ENCODE measurements at places on chromosomes 7 and 10.

GRCh38 chr10:67259319-67259929, 333.6 kb downstream of the LRRTM3 start:
- DNase-seq = no peak

GRCh38 chr10:5752301-5752871, 60.8 kb downstream of the GDI2 start:
- no peak for DNase-seq

DNA sequence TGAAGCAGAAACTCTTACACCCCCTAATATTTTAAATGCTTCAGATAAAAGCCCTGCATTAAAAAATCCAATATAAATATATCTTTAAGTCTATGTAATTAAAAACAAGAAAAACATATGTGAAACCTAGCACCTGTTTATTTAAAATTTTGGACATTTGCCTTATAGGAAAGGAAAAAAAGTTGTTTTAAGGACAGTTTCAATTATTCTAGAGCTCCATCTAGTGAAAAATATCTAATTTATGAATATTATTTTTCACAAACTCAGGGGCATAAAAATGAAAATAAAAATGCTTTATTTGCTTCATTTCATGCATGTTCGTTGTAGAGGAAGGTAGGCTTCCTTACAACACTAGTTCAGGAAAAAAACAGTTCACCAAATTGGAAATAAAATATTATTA, 26.1 kb downstream of the ENKUR start:
- DNase-seq = no peak

DNA sequence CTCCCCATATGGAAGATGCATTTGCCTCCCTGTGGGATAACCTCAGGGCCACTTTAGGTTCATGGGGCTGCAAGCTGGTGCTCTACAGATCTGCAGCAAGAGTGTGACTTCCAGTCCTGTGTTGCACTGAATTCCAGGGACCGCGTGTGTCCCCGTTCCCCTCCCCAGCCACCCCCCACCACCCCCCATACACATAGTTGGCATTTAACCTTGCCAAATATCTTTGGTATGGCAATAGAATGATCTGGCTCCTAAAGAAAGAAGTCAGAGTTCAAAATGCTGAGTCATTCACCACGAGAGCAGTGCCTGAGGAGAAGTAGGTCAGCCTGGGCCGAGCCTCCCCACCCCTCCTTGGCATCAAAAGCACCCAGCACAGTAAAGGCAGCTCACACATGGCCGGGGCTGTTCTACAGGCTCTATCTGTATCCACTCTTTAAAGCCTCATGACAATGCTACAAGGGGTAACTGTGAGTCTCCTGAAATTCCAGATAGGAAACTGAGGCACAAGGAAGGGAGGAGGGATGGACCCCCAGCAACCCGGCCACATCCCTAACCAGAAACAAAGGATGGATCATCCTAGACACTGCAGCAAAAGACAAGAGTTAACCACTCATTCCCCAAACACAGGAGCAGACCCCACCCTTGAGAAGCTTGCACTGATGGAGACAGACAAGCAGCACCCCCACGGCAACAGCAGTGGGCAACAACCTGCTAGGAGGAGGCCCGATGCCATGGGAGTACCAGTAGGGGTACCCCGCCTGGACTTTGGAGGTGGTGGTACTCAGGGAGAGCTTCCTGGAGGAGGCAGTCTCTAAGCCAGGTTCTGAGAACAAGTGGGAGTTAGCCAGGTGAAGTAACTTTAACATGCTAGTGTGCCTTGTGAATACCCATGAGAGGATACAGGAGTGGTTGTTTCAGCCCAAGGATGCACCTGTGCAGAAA, 70.3 kb upstream of the NANOS1 start:
- no peak for DNase-seq

GRCh38 chr7:74306730-74307469, 17.7 kb downstream of the CLIP2 start:
- no peak for DNase-seq

DNA sequence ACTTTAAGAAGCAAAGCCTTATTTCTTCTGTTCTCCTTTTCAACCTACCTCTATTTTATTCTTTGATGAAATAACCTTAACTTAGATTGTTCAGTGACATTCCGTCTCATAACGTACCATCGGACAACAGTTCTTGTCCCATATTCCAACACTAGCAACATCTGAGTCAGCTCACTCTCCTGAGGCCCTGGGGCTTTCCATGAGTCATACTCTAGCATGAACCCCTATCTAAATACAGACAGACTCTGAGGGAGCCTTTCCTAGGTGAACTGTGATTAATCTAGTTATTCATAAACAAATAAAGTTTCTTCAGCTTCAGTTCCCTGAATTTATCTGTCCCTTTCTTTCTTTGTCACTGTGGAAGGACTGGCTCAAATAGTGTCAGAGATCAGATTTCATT, 168.7 kb upstream of the LYZL1 start:
- no peak for DNase-seq

DNA sequence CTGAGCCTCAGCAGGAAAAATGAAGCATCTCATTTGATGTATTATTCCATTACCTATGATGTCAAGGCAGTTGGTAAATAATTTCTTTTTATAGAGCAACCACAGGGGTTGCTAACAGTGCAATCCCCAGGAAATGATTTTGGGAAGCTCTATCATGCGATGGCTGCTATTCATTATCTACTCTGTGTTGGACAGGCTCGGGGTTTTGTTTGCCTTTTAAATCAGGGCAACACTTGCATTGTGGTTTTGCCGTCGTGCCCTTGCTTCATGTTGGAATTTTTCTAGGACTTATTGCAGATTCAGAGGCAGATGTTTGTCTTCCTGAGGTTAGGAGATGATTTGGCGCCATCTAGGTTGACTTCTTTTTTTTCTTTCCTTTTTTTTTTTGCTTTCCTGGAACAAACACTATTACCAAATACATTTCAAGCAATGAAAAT, 128.4 kb downstream of the BICC1 start:
- DNase-seq = no peak

GRCh38 chr7:33636359-33636758, 269.0 kb upstream of the BMPER start:
- DNase-seq = no peak

- DNase-seq = no peak
Observed at GRCh38 chr10:48507494-48507893, 97.4 kb downstream of the ARHGAP22 start.

GRCh38 chr7:51634025-51634424, 317.4 kb upstream of the COBL start:
- DNase-seq = no peak

GRCh38 chr7:5396999-5397663, 26.5 kb downstream of the TNRC18 start:
- peak; percentile 87 for DNase-seq

GRCh38 chr10:80457554-80458262, 3.6 kb downstream of the TSPAN14 start:
- no peak for DNase-seq

DNA sequence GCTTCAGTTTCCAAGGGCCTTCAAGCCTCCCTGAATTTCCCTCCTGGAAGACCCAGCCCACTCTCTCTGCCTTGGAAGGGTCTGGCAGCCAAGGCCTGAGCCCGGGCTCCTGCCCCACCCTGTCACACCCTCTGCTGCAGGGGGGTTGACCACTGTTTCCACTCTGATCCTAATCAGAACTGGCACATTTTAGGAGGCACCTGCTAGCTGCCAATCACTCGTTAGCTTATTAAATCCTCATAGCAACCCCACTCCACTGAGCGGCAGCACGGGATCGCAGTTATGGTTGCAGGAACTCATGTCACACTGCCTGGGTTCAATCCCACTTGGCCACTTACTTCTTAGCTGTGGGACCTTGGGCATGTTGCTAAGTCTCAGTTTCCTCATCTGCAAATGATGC, 12.9 kb downstream of the HSPB1 start:
- no peak for DNase-seq

DNA sequence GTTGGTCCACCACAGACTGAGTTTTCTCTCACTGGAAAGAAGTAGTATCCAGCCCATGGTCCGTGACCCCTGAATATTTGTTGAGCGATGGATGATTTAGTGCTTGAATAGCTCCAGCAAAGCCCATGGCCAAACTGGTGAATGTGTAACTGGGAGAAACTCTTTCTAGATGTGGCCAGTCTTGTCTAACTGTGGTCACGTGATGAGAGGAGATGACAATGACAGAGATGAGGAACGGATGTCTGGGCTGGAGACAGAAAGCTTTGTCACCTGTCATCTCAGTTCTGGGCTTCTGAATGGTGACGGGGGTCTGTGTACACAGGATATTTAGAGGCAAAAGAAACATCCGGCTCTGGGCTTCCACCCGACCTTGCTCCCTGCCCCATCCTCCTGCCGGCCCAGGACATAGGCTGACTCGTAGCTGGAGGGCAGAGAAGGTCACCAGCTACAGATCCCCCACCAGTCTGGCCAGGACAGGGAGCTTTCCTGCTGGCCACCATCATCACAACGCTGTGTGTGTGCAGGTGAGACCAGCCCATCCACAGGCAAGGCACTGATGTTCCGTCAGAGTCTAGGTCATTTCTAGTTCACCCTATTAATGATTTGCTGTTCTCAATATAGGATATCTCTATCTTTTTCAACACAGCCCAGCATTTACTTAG, 152.5 kb upstream of the TNS3 start:
- no peak for DNase-seq

DNA sequence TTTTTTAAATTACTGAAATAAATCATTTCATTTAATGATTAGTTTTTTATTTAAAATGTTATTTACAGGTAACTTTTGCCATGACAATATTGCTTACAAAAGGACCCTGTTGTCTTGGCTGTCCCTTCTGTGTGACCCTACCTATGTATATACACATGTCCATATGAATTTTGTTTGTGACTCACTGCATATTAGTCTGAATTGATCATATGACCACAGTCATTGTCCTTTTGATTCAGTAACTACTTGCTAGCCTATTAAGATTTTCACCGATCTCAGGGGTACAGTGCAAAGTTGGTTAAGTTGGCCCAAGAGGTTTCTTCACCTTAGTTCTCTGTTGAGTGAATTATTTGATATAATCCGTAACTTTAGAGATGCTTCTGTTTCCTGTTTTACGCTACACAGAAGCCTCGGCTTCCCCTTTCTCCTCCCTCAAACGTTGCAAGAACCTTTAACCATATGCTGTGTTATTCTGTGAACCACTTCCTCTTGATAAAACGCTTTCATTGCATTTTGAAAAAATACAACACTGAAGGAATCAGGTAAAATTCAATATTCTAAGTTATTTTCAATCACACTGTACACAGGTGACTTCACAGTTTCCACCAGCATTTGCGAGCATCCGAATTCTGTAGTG, 43.9 kb downstream of the APBB1IP start:
- DNase-seq = peak; percentile 46

- DNase-seq = no peak
Observed at GRCh38 chr7:137421366-137421765, 77.8 kb upstream of the PTN start.

- no peak for DNase-seq
Observed at GRCh38 chr10:75548356-75548755, 116.9 kb downstream of the LRMDA start.

GRCh38 chr10:777913-778479, 88.5 kb upstream of the DIP2C start:
- no peak for DNase-seq

- no peak for DNase-seq
Observed at GRCh38 chr10:125035136-125035535, 93.2 kb downstream of the ZRANB1 start.

DNA sequence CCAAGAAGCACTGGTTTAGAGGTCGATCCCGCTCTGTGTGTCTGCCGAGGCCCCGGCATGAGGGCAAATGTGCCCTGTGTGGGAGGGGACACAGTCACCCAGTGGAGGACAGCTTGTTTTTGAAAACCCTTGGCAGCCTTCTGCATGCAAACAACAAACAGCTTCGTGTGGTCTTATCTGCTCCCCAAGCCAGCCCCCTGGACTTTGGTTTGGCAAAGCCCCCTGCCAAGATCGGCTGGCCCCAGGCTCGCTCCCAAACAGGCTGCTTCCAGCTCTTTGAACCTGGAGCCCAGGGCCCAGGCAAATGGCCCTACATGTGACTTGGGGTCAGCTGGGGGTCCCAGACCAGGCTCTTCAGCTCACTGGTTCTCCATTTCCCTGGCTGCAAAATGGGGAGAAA, 2.9 kb downstream of the ELN start:
- DNase-seq = no peak

- DNase-seq = no peak
Observed at GRCh38 chr7:22420973-22421635, 64.2 kb upstream of the RAPGEF5 start.

DNA sequence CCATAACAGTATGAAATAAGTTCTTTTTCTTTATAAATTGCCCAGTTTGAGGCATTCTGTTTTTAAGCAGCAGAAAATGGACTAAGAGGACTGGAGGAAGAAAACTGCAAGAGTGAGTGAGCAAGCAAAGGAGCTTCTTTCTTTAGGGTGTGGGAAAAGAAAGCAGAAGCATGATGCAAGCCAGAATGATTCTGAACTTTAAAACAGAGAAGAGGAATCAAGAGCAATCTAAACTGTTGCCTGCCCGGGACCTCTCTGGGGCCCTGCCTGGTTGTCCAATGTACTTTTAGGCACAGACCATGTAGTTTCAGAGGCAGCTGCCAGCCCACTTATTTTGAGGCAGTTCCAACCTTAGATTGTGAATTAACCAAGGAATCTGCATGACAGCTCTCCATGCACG, 186.3 kb downstream of the PLPP4 start:
- DNase-seq = no peak

- peak; percentile 39 for DNase-seq
Observed at GRCh38 chr10:86411281-86411841, 44.8 kb upstream of the GRID1 start.

- no peak for DNase-seq
Observed at GRCh38 chr7:31051598-31052486, at the start of gene ADCYAP1R1. Gene ADCYAP1R1, plus strand, starts transcription at chr7:31052308. Its CDS starts 10,957 bp downstream, at chr7:31063265.

DNA sequence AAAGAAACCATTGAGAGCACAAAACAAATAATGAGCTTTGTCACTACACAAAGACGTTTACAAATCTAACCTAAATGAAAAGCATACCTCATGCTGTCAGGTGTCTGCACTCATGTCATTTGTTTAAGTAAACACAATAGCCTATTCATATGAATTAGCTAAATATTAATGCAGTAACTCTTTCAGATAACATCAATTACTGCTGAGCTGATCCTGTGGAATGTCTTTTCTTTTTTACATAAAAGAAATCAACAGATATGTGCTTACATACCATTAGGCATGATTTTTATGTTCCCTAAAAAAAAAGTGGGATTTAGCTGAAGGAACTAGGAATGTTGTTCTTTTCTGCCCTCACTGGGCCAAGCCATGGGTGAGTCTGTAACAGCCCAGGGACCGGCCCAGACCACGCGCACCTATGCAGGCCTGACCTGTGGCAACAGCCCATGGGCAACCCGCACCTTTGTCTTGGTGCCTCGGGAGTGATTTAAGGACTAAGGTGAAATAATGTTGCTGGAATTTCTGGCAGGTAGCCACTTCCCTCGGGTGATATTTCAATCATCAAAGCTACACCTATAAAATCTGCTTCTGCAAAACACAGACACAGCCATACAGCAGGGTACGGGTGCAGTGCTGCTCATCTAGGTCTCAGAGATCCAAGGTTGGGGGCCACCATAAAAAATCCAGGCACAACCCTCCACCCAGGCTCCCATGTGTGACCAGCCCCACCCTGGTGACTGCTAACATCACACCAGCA, 44.6 kb downstream of the FGFR2 start:
- no peak for DNase-seq

All from stimulated activated naive B cell treated with anti-CD40 and anti-IgM and Interleukin-4, amounts not matched to agents 10 μg/mL and 1 μg/mL and 100 μg/mL, for 72 hours (primary cell).